Kidney (tissue), 22 donors: ENCODE measurements at places on chromosomes 6 and 20. TPM values are rescaled to one million over a fixed set of nuclear protein-coding genes. Genes with fewer than 3 reads are reported as not detected.

The ULBP2 gene
- 1.3 TPM for total RNA-seq

The MOG gene
- not detected for total RNA-seq

The ANKEF1 gene
- 6.6 TPM for total RNA-seq

DNA sequence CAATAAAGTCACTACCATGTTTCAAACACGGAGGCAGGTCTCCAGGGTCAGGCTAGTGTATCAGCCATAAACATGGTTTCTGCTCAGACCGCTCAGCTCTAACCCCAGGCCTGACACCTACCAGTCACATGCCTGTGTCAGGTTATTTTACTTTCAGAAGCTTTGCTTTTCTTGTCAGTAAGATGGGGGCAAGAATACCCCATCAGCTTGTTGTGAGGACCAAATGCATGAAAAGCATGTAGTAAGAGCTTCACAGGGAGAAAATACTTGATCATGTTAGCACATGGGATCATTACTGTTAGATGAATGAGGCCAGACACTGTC, 65.2 kb upstream of the PIM1 start:
- DNase-seq = no peak

DNA sequence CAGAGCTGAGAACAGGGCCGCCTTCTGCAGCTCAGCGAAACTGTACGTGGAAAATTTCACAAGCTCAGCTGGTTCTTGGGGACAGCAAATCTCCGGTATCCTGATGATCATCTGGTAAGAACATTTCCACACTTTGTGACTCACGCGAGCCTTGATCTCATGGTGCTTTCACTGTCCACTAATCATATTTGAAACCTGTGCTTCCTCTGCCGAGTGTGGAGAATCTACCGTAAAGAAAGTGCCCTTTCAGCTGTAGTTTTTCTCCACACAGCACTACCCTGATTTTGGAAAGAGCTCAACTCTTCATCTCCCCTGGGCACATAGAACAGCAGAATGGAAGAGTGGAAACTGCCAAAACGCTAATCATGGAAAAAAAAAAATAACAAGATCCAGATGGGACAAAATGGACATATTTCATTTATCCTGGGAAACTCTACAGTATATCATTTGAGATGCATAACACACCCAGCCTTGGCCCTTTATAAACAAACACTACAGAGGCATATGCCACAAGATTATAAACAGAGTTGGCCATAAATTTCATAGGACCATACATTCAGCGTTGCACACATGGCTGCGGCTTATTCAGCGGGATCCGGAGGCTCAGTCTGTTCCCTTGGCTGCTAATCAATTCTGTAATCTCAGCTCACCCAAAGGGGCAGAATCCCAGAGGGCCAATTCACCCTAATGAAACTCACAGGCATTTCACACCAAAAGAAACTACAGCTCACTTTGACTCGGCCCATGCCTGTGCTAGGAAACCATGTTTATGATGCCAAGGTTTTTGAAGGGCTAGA, 434.5 kb downstream of the HDGFL1 start:
- no peak for DNase-seq

DNA sequence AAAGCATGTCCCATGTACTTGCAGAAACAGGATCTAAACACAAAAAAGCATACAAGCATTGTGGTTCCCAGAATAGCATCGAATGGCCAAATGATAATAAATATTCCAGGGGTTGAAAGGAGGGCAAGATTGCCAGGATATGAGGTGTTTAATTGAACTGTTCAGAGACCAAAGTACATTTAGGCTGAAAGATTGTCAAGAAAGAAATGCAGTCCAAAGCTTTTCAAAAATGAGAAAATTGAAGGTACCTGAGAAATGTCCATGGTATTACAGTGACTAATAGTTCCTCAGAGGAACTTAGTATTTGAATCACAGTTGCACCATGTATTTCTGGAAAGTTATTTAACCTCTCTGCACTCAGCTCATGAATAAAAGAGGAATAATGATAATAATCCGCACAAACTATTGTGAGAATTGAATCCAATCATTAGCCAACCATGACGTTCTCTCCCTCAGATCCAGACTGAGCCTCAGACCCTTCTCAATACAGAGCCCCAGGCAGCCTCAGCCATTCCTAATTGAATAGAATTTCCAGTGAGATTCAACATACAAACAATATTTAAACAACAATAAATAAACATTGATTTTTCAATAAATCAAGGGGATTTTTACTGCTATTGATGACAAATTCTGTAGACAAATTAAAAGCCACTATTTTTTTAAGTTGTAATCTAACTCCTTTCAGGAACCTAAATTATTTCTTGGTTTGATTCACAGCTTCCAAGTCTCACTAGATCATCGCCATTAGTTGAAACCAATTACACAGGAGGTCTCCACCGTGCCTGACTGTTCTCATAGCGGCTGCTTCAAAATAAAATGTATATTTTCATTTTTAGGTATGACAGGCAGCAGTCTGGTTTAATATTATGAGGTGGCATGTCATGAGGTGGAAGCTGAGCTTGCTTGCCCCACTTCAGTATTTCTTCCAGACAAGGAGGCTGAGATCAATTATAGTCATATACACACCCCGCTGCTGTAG, 144.3 kb upstream of the TENT5A start:
- no peak for DNase-seq

GRCh38 chr6:20717743-20718142, 183.5 kb downstream of the CDKAL1 start:
- no peak for DNase-seq

DNA sequence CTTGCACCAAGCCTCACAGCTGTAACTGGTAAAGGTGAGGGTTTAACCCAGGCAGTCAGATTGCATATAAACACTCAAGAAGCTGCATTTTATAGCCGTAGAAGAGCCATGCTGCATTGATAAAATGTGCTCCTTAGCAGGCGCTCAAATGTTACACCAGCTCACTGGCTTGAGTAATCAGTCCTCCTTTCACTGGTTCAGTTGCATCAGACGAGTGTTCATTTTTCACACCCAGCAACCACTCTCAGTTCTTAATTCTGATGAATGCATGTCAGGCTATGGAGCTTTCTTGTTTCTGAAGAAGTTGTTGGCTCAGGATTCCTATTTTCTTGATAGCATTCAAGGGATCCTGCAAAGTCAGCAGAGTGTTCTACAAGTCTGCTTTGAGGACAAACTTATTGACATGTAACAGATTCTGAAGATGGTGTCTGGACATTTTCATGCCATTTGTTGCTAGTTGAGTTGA, 198.3 kb downstream of the PLCB1 start:
- no peak for DNase-seq

- no peak for DNase-seq
Observed at GRCh38 chr6:131400054-131400778, 172.8 kb upstream of the ARG1 start.

DNA sequence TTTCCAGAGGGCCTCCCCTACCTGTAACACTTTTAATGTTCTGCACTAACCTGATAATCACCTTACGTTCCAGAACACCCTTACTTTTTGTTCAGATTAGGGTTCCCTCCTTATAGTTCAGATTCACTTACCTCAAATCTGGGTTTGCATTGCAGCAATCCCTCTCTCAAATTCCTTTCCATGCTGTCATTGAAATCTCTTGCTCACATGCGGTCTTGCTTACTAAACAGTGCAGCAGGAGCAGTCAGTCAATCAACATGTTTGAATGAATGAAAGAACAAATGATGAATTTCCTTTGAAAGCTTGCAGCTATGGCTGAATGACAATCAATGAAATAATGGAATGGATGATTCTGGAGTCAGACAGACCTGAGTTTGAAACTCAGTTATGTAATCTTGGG, 200.1 kb downstream of the HIVEP2 start:
- DNase-seq = no peak

The DEFB123 gene
- total RNA-seq = not detected

GRCh38 chr6:16749516-16750485, 11.5 kb downstream of the ATXN1 start:
- no peak for DNase-seq

DNA sequence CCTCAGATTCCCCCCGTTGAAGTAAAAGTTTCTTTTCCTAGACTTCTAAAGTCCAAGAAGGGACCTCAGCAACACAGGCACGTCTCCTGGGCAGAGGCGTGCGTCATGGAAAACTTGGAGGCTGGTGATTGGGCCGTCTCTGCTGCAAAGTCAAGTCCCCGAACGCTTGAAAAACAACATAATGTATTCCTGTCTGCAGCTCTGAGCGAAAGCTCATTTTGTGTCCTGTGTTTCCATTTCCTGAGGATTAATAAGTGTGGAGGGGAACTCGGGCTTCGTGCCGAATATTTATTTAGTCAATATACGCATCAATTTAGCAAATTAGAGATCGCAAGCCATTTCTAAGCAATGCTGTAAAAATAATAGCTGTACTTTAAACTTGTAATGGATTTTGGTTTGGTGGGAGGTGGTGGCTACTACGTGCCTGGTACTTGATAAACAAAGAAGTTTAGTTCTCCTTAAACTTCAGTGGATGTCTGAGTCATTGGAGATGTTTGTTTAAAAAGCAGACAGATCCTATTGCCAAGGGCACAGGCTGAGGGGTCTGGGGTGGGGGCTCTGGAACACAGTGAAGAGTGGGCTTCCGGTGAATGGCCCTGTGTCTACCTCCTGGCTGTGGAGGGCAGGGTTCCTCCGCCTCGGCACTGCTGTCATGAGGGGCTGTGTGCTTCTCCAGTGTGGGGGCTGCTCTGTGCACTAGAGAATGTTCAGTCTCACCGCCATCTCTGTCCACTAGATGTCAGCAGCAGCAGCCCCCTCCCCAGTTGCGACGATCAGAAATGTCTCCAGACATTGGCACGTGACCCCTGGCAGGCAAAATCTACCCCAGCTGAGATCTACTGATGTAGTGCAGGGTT, 21.8 kb downstream of the PCK1 start:
- DNase-seq = peak; percentile 95

DNA sequence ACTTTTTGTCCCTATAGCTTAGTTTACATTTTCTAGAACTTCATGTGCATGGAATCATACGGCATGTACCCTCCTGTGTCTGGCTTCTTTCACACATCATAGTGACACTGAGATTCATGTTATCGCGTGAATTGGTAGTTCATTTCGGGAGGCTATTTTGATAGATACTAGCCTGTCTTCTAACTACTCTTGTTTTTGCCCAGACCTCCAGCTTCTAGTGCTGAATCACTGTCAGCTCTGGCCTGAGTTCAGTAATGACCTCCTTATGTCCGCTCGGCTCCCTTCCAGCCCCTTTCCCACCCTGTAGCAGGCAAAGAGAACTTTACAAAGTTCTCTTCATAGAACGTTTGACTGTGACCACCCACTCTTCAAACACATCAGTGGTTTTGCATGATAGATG, 14.1 kb downstream of the MYBL2 start:
- no peak for DNase-seq

DNA sequence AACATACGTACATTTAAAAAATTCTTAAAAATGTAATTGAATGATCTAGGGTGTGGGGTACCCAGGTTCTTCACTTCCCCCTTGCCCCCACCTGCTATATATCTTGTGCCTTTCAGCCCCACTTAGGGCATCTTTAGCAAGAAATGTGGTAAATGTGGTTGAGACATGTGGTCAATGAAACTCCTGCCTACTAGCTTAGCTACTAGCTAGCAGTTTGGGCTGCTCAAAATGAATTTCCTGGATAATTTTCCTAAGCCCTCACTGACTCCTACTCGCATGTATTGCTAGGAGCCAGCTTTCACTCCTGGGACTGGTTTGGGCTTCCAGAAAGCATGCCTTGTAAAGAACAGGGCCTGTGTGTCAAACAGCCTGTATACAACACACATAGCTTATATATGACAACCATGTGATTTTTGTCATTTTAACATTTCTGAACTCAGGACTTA, 257.3 kb downstream of the ATXN1 start:
- DNase-seq = no peak

DNA sequence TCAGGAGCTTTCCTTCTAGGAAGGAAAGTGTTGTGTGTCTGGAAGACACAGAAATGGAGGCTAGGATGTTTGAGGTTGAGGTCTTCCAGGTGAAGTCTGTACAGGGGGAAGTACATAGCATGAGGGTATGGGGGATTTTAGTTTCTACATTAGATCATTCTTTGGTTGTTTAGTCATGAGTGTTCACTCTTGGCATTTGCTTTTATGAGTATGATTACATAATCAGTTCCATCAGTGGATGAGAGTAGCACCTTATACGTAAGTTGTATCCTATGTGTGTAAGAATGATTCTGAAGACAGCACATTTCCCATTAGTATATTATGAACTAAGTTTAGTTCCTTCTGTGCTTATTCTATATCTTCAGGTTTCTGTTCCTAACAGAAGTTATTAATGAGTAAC, 1.9 kb downstream of the CDYL start:
- DNase-seq = no peak

GRCh38 chr6:87105823-87106222, 10.9 kb upstream of the CGA start:
- DNase-seq = no peak

The IRF4 gene
- total RNA-seq = 23.7 TPM

- DNase-seq = no peak
Observed at GRCh38 chr6:131656667-131657066, 19.6 kb downstream of the ENPP3 start.

DNA sequence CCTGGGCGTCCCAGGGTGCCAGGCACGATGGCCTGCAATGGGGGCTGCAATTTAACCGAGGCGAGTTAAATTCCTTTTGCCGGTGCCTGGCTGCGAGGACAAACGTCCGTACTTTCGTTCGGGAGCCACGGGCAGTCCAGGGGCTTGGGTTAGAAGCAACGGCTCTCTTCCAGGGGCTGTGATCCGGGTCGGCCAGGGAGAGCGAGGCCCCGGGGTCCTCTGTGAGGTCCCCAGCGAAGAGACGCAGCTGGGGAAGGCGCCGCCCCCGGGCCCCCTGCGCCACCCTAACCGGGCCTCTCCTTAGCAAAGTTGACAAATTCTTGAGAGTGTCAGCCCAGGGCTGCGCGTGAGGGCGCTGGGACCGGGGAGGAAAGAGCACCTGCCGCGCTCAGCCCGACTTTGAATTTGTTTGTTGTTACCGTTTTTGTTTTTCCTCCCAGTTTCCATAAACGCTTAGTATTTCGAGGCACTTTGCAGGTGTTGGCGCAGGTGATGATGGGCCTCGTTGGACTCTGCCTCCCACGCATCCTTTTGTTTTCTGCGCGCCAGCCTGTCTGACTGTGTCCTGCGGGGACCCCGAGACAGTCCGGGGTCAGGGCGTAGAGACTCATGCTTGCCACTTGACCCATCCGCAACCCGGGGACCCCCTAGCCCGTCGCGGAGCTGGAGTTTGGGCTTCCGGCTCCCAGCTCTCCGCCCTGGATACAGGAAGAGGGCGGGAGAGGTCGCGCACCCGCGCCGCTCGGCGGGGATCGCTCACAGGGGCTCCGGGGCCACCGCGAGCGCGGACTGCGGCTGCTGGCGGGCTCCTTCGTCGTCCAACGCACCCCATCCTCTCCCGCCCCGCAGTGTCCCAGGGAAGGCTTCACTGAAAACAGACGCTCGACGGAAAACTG, 5.8 kb downstream of the OLIG3 start:
- peak; percentile 51 for DNase-seq

- DNase-seq = no peak
Observed at GRCh38 chr6:2432292-2432691, 186.9 kb upstream of the GMDS start.

- DNase-seq = no peak
Observed at GRCh38 chr6:34028691-34029360, 117.1 kb downstream of the GRM4 start.
